IPS-NIHi11 (cell line): ENCODE measurements at places on chromosomes 11 and 22.

- no peak for DNase-seq
Observed at GRCh38 chr11:114820621-114821020, 142.3 kb downstream of the NXPE2 start.

DNA sequence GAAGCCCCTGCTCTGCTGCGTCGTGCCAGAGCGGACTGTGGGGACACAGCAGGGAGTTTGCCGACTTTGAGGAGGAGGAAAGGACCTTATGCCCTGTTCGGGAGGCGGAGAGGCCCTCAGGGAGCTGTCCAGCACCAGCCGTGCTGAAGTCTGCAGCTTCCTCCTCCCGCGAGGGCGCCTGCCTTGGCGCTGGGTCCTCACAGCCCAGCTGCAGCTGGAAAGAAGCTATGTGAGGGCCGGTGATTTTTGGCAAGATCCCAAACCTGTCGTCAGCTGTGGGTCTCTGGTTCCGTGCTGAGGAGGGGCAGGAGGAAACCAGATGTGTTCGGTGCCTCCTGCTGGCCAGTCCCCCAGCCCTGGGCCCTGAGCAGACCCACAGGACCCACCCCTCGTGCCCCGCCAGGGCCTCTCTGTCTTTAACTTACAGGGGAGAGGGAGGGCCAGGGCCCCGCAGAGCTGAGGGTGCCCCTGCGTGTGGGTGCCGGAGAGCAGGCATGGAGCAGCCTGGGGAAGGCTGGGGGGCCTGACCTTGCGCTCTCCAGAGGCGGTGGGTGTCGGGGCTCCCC, 12.0 kb downstream of the BRSK2 start:
- peak; percentile 97 for DNase-seq

- DNase-seq, result no peak
Observed at GRCh38 chr11:112185883-112186282, 10.6 kb downstream of the BCO2 start.

GRCh38 chr11:13207665-13208594, 69.7 kb upstream of the BMAL1 start:
- peak; percentile 46 for DNase-seq

DNA sequence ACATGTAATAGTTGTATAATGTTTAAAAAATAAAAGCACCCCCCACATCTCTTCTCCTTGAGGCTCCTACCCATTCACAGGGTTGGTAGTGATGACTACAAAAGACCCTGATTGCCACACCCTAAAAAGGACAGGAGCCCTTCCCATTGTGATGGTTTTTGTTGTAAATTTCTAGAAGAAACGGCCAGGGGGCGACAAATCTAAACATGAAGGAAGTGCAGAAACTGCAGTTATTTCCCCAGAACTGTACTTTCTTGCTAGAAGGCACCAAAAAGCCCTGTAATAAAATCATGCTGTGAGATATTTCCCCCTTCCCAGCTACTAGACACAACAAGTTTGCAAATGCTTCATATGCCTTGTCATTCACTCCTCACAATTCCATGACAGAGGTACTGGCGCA, 10.8 kb downstream of the PRR5L start:
- DNase-seq, result peak; percentile 37

- peak; percentile 90 for DNase-seq
Observed at GRCh38 chr22:19880786-19881569, 26.3 kb upstream of the GNB1L start.

GRCh38 chr11:61072316-61073109, 29.8 kb upstream of the CD5 start:
- DNase-seq, result no peak

- DNase-seq, result peak; percentile 67
Observed at GRCh38 chr22:45548991-45549761, 46.5 kb downstream of the FBLN1 start.

DNA sequence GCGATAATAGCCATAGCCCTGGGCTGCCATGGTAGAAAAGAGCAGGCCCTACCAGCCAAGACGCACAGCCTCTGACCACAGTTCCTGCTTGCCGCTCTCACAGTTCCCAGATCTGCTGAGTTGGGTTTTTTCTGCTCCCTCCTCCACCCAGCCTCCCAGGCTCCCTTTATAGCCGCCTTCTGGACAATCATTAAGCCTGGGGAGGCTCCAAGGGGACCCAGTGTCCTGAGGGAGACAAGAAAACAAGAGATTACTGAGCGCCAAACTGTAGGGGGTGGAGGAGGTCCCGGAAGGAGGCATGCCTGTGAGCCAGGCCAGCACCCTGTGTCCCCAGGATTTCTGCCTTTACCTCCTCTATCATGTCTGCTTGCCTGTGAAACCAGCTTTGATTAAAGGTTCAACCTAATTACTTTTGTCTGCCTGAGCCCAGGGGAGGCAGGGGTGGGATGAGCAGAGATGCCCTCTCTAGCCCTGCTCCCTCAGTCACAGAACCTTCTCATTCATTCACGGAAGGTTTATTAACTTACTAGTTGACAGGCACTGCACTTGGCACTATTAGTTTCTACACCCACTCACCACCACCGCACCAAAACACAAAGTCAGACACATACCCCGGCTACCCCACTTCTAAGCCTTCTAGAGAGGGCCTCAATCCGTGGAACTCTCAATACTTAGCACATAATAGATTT, 1.2 kb downstream of the SLC37A4 start:
- no peak for DNase-seq

DNA sequence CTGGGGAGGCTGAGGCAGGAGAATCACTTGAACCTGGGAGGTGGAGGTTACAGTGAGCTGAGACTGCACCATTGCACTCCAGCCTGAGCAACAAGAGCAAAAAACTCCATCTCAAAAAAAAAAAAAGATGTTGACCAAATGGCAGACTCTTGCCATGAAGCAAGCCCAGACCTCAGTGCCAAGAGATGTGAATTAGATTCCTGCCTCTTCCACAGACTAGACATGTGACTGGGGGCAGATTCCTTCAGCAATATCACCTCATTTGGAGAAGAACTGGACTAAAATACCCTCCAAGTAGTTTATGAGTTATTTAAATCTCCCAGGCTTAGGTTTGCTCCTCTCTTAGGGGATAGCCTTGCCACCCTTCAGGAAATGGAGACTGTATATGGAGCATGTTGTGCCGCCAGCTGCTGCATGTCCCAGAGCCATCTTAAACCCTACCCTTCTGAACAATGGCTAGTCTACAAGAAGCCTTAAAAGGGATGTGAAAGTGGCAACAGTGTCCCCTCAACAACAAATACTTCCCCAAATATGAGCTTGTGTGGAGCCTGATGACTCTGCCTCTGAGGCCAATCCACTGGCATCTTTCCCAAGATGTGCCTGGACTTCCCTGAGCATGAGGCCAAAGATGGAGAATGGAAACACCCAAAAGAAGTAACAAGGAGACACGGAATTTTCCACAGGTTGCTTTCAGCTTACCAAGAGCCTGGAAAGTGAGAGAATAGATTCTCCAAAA, 763 bp upstream of the MS4A7 start:
- no peak for DNase-seq

DNA sequence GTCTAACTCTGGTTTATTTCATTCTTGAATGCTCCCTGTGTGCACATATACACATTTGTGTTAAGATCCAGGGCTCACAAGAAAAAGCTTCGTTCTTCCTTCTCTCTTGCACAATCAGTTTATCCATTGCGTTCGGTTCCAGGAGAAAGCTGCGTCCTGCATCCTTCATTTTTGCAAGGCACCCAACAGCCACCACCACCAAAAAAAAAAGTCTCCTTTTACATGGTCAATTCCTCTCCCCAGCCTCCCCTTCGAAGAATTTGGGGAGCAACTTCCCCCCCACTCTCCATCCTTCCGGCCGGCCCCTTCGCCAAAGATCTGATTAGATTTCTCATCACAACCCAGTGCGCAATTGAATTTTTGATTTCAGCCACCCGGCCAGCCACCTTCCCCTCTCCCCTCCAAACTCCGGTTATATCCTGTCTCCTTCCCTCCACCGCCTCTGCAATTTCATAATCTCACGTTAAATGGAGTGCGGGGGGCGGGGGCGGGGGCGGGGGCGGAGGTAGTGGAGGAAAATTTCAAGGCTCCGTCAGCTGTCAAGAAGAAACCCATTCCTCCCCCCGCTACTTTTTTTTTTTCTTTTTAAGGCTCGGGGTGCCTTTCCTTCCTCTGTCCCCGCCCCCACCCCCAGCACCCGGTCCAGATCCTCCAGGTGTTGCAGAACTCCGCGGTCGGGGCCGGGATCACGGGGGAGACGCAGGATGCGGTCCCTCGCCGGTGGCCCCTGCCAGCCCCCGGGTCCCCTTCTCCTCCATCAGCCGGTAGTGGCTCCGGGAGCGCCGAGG, 1166.5 kb downstream of the LRRC4C start:
- DNase-seq, result peak; percentile 46

- no peak for DNase-seq
Observed at GRCh38 chr11:10385696-10386095, 69.4 kb upstream of the AMPD3 start.

- DNase-seq, result no peak
Observed at GRCh38 chr11:92501066-92501739, 276.6 kb downstream of the FAT3 start.

DNA sequence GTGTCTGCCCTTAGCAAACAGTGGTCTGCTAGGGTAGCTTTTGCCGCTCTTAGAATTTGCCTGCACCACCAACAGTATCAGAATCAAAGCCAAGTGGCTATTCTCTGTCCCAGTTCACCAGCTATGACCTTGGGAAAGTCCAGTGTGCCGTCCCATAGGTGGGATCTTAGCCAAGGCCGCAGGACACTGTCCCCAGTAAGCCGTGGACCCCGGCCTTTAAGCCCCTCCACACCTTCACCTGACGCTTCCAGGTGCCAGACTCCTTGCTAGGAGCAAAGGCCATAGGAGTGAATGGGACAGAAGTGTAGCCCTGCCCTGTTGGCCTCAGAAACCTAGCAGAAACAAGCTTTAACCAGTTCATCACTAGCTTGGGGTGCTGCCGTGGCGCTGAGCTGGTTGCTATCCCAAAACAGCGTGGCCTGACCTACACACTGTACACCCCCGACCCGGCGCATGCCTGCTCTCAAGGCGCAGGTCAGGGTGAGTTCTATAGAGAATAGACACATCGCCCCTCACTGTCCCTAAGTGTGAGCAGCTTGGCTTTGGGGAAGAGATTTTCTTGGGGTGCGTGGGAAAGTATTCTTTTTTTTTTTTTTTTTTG, 4.5 kb downstream of the FADD start:
- no peak for DNase-seq

DNA sequence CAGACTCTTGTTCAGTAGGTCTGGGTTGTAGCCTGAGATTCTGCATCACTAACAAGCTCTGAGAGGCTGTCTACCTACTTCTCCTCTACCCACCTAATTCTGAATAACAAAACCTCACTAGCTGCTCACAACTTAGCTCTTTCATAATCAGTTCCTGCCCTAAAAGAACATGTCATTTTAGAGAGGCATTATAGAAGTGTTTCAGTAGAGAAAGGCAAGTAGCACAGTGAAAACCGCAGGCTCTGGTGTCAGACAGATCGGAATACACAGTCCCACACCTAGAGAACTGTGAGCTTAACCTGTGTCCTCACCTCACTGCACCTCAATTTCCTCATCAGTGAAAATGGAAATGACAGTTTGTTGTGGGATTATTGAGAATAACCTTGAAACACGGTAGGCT, 1337.6 kb upstream of the TENM4 start:
- DNase-seq, result no peak

- DNase-seq, result no peak
Observed at GRCh38 chr11:22927793-22928192, 67.5 kb upstream of the CCDC179 start.

- no peak for DNase-seq
Observed at GRCh38 chr22:19368876-19369275, 62.7 kb downstream of the HIRA start.

GRCh38 chr11:117872975-117873827, 3.3 kb downstream of the FXYD6 start:
- DNase-seq, result no peak

- no peak for DNase-seq
Observed at GRCh38 chr11:61353131-61354067, 8.3 kb downstream of the CYB561A3 start.

DNA sequence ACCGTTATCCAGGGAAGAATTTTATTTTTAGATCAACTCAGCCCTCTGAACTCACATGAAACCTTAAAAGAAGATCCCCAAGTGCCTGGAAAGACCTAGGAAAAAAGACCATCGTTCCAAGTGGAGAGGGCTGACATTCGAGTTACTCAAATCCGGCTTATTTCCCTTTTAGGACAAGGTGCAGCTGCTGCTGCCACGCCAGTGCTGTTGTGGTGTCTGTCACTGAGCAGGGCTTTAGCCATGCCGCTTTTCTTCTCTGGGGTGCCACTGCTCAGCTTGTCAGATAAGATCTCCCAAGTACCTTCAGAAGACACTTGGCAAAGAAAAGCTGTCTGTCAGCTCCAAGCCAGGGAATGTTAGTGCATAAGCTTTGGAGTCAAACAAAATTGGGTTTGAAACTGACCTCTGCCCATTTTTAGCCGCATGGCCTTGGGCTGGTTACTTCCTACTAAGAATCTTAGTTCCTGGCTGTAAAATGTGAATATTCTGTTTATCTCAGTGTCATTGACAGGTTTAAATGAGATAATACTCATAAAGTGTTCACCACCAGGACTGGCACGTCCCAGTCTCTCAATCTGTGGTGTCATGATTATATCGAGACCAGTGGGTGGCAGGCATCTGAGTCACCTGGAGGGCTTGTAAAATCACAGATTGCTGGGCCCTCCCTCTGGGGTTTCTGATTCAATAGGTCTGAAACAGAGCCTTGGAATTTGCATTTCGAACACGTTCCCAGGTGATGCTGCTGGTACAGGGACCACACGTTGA, 117.5 kb downstream of the PKNOX2 start:
- DNase-seq, result no peak

GRCh38 chr11:33889296-33889695, 2.6 kb downstream of the LMO2 start:
- no peak for DNase-seq

DNA sequence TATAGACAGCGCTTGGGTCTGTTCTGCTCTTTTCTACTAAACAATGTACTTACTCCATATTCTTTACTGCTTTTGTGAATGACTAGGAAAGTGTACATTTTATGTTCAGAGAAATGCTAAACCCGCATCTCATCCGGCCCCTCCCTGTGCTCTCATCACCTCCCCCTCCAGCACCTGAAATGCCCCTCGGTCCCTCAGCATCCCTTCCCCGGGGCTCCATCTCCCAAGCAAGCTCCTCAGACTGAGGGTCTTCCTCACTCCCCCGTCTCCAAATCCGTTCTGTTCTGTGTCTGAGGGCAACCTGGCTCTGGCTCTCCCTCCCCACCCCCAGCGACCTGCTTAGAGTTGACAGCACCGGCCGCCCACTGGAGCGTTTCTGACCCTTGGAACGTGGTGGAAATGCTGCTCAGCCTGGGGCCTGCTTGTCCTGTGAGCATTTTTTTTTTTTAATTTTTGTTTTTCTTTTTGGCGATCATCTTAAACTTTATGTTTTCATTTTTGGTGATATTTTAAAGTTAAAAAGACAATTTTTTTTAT, 1.4 kb downstream of the SELENOO start:
- no peak for DNase-seq

DNA sequence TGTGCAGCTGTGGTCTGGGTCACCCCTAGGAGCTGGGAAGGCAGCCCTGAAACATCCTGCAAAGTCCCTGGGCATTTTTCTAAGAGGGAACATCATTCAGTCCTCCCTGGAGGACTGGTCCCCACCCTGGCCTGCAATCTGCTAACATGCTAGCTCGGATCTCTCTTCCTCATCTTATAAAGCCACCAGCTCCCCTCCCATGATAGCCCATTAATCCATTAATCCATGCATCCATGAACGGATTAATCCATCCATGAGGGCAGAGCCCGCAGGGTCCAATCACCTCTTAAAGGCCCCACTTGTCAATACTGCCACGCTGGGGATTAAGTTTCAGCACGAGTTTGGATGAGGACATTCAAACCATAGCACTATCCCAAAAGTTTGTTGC, 12.1 kb downstream of the PRG3 start:
- no peak for DNase-seq
